ENCODE measurements at places on chromosomes 13 and 19. TPM values are rescaled to one million over a fixed set of nuclear protein-coding genes. Genes with fewer than 3 reads are reported as not detected.

Gene ZNF470
- 1.2 TPM for total RNA-seq

Gene ZNF284
- 1.3 TPM for total RNA-seq

Gene GIPR
- 4.3 TPM for total RNA-seq

Gene NLRP4
- not detected for total RNA-seq

Gene KLF16
- 39.1 TPM for total RNA-seq

Gene DZIP1
- total RNA-seq, result 0.07 TPM

Gene ZNF486
- 4.0 TPM for total RNA-seq

Gene KLF1
- 0.80 TPM for total RNA-seq

Gene ZNF582
- 1.3 TPM for total RNA-seq

Gene GRK1
- not detected for total RNA-seq

Gene TOMM40
- 209 TPM for total RNA-seq

Gene CTXN1
- total RNA-seq, result 1.9 TPM

Gene USHBP1
- total RNA-seq, result 0.26 TPM

Gene ICAM1
- total RNA-seq, result 92.2 TPM

Gene ENOX1
- total RNA-seq, result 0.17 TPM

Gene PDX1
- not detected for total RNA-seq

Gene CCNA1
- 1.5 TPM for total RNA-seq

Gene RINL
- 70.7 TPM for total RNA-seq

Gene S1PR2
- total RNA-seq, result 16.0 TPM

Gene ZFR2
- not detected for total RNA-seq

Gene SAMD4B
- total RNA-seq, result 71.8 TPM

Gene LGALS4
- 1.1 TPM for total RNA-seq

Gene FAM216B
- not detected for total RNA-seq

Gene ELANE
- total RNA-seq, result not detected

Gene ATF5
- total RNA-seq, result 52.0 TPM

Gene MADCAM1
- 0.27 TPM for total RNA-seq

Gene C3
- total RNA-seq, result 6.1 TPM

Gene CERS4
- total RNA-seq, result 26.4 TPM

Gene ZNF491
- total RNA-seq, result 0.54 TPM

Gene CYP4F8
- not detected for total RNA-seq

Gene CYP4F2
- not detected for total RNA-seq

Gene SYNGR4
- 0.61 TPM for total RNA-seq

Gene BAX
- 292 TPM for total RNA-seq

Gene ZNF93
- total RNA-seq, result 7.2 TPM

Gene TNFRSF19
- not detected for total RNA-seq

Gene KDELR1
- total RNA-seq, result 70.9 TPM

Gene ANKLE1
- total RNA-seq, result 13.4 TPM

Gene C19orf85
- not detected for total RNA-seq

Gene DIS3
- 55.4 TPM for total RNA-seq

Gene CGB2
- not detected for total RNA-seq

Gene IGFL2
- 0.23 TPM for total RNA-seq

Gene FCAR
- not detected for total RNA-seq

Data from activated T-helper 1 cell treated with anti-CD3 and anti-CD28 coated beads, Interleukin-12 subunit alpha, Interleukin-12 subunit beta, Interleukin-2, Interleukin-4 antibody, amounts not matched to agents 30 ng/mL and 10 ng/mL and 1 ng/mL, durations not matched to agents 14 hours and 24 hours and 36 hours (primary cell).